Activated CD8-positive, alpha-beta memory T cell treated with anti-CD3 and anti-CD28 coated beads, Interleukin-2, amount 10 ng/mL, durations not matched to agents 7 days and 5 days (primary cell): ENCODE measurements at places on chromosomes 2 and 18. TPM values are rescaled to one million over a fixed set of nuclear protein-coding genes. Genes with fewer than 3 reads are reported as not detected.

DNA sequence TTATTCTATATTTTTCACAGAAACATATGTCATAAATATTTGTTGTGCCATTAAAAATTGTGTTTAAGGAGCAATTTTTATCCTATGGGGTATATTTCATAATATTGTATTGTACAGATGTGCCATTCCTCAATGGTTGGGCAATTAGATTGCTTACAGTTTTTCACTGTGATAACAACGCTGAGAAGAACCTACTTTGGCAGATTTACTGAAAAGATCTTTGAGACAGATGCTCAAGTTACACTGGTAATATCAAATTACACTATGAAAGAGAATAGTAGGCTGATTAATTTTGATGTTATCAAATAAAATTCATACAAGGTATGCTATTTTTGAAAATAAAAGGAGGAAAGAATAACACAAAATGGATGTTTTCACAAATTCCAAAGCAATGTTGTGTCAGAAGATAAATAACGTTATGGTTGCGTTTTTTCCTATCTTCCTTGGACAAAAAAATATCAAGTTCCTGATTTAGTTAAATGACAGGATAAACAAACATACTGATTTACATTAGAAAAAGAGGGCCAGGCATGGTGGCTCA is 335.1 kb upstream of the ZNF521 start:
- no peaks in the 10 kb centered on the region for H3K4me1 ChIP-seq
- DNase-seq = no peak
- H3K27me3 ChIP-seq = no peaks in the 10 kb centered on the region
- H3K27ac ChIP-seq = no peak overlapping the region
- H3K4me3 ChIP-seq = no peak overlapping the region
- H3K36me3 ChIP-seq = no peaks in the 10 kb centered on the region

DNA sequence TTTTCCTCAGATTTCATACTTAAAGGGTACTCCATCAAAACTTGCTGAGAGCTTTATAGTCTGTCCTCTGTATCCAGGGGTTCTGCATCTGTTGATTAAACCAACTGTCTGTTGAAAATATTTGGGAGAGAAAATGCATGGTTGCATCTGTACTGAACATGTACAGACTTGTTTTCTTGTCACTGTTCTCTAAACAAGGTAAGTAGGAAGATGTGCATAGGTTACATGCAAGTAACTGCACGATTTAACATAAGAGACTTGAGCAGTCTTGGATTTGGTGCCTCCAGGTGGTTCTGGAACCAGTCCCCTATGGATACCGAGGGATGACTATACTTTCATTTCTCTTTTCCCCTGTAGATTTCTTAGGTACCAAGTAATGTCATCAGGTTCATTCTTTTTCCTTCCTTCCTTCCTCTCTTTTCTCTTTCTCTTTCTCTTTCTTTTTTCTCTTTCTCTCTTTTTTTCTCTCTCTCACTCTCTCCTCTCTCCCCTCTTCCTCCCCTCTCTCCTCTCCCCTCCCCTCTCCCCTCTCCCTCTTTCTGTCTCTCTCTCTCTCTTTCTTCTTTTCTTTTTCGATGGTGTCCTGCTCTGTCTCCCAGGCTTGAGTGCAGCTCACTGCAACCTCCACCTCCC is 23.2 kb downstream of the ADNP2 start:
- DNase-seq = no peak
- peak overlapping the region; percentile 78 for H3K27ac ChIP-seq
- peaks cover 62% of the 10 kb centered on the region for H3K36me3 ChIP-seq
- H3K4me3 ChIP-seq = peak overlapping the region; percentile 8
- peaks cover 43% of the 10 kb centered on the region for H3K4me1 ChIP-seq
- H3K27me3 ChIP-seq = no peaks in the 10 kb centered on the region

GRCh38 chr2:103445347-103445746 is 683.5 kb downstream of the TMEM182 start:
- H3K36me3 ChIP-seq = no peaks in the 10 kb centered on the region
- no peaks in the 10 kb centered on the region for H3K4me1 ChIP-seq
- H3K27me3 ChIP-seq = no peaks in the 10 kb centered on the region
- DNase-seq = no peak
- H3K27ac ChIP-seq = no peak overlapping the region

GORASP2 gene
- 64.4 TPM for total RNA-seq
